ENCODE measurements at places on chromosomes 7 and 10.
A peak's percentile ranks its signal among the peaks of the same experiment; 100 is the strongest.

GRCh38 chr7:26199301-26200037 is 1.1 kb downstream of the HNRNPA2B1 start:
- DNase-seq, result peak; percentile 81

GRCh38 chr7:130736298-130736900 is 2.4 kb upstream of the KLF14 start:
- no peak for DNase-seq

DNA sequence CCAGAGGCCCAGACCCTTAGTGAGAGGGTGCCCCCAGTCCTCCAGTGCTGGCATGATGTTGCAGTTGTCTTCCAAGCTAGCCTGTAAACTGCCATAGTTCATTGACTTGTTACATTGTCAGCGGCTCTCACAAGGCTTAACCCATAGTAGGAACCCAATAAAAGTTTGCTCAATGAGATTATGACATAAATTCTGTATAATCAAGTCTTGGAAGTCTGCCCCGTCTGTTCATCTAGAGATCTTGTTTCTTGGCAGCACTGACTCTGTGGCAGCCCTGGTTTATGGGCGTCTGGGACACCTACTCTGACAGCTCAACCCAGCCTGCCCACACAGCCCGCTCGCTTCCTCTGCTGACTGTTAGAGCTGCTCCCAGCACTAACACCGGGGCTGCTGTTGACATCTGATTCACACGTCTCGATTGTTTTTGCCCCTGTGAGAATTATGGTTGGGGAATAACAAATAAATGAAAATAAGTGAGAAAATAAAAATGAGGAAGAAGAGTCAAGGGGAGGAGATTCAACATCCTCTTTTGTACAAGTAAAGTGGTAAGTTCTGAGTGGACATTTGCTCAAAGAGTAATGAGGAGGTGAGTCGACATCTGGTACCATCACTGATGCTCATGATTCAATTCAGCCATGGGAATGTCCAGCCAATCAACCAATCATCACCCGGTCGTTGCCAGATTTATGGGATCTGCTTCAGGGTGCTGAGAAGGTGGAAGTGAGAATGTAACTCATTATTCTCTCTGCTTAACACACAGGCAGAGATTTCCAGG is 160.8 kb downstream of the SPAG6 start:
- no peak for DNase-seq

- DNase-seq, result no peak
These were observed 44.3 kb downstream of the OGDH start for GRCh38 chr7:44650772-44651171.

- DNase-seq, result peak; percentile 41
These were observed 47.3 kb upstream of the ZMIZ1 start for GRCh38 chr10:79021331-79021907.

DNA sequence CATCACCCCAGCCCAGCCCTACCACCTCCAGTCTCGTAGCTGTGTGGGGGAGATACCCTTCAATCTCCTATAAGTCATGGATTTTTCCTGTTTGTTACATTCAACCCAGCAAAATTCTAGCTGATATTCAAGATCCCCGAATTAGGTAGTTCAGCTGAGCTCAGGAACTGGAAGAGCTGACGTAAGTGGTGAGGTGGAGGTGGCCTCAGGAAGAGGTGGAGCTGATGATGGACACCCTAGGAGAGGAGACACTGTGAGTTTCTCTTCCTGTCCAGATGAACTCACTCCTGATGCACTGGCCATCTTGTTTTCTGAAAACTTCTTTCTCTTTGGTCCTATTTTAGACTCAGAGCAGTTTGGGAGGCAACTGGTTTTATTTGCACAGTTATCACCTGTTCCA is 90.5 kb upstream of the PITRM1 start:
- no peak for DNase-seq

DNA sequence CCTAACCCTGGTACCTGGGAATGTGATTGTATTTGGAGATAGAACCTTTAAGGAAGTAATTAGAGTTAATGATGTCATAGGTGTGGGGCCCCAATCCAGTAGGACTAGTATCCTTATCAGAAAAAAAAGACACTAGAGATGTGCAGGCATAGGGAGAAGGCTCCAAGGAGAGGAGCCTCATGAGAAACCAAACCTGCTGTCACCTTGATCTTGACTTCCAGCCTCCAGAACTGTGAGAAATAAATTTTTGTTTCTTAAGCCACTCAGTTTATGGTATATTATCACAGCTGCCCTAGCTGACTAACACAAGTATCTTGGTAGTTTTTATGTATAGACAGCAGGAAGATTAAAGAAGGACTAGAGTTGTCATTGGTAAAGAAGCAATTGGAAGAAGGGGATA is 23.9 kb upstream of the CELF2 start:
- DNase-seq, result no peak

- DNase-seq, result no peak
These were observed 229.8 kb downstream of the ADK start for GRCh38 chr10:74380795-74381194.

GRCh38 chr10:69885379-69886013 is 83.8 kb downstream of the COL13A1 start:
- DNase-seq, result no peak

DNA sequence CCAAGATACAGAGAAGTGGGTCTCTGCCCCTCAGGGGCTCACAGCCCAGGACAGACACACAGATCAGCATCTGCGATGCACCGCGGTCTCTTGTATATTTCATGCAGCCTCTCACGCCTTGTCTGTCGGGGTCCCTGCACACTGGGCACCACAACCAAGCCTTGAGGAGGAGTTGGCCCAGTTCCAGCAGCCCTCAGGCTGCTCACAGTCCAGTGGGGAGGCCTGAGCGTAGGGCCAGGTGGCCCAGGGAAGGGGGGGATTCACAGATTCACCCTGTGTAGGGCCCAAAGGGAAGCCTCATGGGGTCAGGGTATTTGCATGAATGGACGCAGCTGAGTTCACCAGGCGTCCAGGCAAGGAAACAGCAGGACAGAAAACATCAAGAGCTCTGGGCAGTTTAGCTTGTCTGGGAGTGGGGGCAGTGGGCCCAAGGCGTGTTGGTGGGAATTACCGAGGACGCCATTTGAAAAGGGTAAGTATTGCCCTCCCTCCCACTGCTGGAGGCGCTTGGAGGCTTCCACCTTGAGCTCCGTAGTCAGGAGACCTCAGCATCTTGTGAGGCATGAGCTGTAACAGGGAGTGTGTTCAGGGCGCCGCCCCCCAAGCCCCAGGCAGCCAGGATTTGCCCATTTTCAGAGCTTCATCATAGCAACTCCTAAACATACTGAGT is 129.1 kb upstream of the CHST15 start:
- peak; percentile 74 for DNase-seq

- no peak for DNase-seq
These were observed 160.6 kb downstream of the LCOR start for GRCh38 chr10:96992721-96993120.

- no peak for DNase-seq
These were observed 7.2 kb downstream of the ADCY1 start for GRCh38 chr7:45581271-45581780.

- DNase-seq, result no peak
These were observed 292.8 kb downstream of the BBS9 start for GRCh38 chr7:33422141-33422540.

All from coronary artery (tissue), 2 donors.